ENCODE measurements at places on chromosomes 7 and 10. TPM values are rescaled to one million over a fixed set of nuclear protein-coding genes. Genes with fewer than 3 reads are reported as not detected.
A peak's percentile ranks its signal among the peaks of the same experiment; 100 is the strongest.

Gene AKR1C8
- not detected for total RNA-seq

Gene ASAH2
- 0.60 TPM for total RNA-seq

Gene SORCS1
- total RNA-seq: 1.3 TPM

Gene CTAGE8
- 1.3 TPM for total RNA-seq

Gene DNMBP
- total RNA-seq: 41.3 TPM

DNA sequence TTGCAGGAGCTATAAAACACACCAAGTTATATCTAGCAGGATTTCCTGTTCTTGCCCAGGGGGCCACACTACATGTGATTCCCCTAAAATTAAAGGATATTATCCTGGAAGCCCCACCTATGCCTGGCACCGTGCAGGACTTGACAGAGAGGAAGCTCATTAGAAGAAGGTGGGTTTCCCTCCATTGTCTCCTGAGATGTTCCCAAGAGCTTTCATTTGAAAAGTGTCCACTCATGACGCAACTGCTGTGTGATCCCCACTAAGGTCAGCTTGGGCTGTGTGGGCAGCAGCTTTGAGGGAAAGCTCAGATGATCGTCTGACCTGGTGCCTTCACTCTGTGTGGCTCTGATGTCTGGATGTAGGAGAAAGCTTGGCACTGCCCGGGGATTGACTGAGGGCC lies 53.5 kb downstream of the RAMP3 start:
- no peak for DNase-seq

- DNase-seq: no peak
These were observed 29.3 kb downstream of the INPP5A start for GRCh38 chr10:132566892-132567291.

DNA sequence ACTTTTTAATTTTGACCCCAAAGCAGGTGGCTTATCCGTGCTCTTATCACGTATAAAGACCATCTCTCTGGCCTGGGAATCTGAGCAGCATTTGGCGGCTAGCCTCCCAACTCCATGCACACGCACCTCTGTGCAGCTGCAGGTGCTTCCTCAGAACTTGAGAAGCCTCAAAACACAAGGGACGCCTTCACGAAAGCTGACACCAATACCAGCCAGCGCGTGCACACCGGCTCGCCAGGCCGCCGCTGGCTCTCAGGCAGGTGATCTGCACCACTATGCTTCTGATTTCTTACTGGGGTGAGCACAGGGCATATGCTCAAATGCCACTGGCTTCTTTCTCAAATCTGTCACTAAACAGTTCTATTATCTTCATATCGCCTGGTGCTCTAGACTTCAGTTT lies 145.0 kb downstream of the PARD3 start:
- no peak for DNase-seq

DNA sequence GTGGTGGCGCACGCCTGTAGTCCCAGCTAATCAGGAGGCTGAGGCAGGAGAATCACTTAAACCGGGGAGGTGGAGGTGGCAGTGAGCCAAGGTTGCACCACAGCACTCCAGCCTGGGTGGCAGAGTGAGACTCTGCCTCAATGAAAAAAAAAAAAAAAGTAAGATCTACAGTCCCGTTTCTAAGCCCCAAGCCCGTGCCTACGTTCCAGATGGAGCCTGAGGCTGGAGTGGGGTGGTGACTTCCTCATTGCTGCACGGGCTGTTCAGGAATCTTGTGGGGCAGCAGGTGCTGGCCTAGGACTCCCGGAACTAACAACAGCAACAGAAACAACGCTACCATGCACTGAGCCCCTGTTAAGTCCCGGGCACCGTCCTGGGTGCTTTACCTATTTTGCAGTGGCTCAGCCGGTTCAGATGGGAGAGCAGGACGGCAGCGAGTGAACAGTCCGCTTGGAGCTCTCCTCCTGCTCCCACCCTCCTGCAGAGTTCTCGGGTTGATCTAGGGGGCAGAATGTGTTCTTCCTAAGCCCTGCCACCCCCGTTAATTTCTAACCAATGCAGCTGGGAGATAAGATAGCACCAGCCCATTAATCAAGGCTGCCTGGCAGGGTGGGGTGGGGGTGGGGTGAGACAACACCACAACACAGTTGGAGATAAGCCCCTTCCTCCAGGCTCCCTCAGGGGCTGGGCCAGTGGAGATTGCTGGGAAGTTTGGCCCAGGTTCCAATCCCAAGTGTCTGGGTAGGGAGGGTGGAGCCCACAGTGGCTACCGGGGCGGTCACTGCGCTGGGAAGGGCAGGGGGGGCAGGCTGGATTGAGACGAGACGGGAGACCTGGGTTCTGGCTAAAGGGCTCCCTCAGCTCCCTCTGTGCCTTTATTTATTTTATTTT lies 17.0 kb upstream of the SFRP5 start:
- no peak for DNase-seq

- no peak for DNase-seq
These were observed 128.7 kb downstream of the ITGB8 start for GRCh38 chr7:20459419-20459818.

GRCh38 chr10:31320550-31321211 lies 1.7 kb downstream of the ZEB1 start:
- DNase-seq: peak; percentile 29

DNA sequence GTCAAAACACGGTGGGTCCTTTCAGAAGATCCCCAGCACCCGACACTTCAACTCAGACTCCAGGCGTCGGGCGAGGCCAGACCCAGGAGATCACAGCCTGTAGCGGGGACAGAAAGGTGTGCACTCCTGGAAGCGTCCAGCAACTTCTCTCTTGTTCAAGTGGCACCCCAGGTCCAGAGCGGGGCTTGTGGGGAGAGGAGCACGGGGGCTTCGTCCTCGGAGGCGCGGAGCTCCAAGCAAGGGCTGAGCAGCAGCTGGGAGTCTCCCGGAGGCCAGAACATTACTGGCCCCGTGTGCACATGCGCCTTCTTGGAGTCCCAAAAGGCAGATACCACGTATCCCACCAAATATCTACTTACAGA lies 54.9 kb downstream of the ZRANB1 start:
- DNase-seq: no peak

- no peak for DNase-seq
These were observed 79.0 kb downstream of the COBL start for GRCh38 chr7:51237446-51238133.

DNA sequence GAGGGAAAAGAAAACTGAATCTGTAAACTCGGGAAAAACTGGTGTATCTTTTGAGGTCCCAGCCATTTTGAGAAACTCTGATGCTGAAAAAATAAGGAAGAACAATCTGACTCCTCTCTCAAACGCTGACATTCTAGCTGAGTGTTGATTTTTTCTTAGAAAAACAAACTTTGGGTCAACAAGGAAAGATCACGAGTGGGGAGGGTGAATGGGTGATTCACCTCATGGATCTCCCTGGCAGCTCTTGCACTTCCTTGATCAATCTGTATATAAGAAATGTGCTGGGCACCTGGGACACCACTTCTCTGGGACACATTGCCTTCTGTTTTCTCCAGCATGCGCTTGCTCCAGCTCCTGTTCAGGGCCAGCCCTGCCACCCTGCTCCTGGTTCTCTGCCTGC lies at the start of gene PIP:
Gene PIP (plus strand): TSS at position 297 of the 400 bp plus-strand sequence. CDS start 40 bp downstream, at position 337.
- DNase-seq: no peak

GRCh38 chr10:15703151-15703880 lies 16.4 kb downstream of the ITGA8 start:
- no peak for DNase-seq

DNA sequence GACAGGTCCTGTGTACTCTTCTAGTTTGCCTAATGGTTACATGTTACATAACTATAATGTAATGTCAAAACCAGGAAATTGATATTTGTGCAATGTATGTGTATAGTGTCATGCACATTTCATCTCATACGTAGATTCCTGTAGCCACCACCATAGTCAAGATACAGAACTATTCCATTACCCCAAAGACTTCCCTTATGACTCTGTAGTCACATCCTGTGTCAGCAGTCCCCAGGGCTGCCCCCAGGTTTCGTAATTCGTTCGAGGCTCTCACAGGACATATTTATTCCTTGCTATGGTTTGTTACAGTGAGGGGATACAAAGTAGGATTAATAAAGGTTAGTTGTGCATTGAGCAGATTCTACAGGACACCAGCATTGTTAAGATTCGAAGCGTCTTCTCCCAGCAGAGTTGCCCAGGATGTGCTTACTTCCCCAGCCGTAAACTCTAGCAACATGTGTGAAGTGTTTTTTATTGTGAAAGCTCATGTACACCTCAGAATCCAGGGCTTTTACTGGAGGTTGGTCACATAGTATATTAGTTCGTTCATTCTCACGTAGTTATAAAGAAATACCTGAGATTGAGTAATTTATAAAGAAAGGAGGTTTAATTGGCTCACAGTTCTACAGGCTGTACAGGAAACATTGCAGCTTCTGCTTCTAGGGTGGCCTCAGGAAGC lies 18.6 kb downstream of the RABGEF1 start:
- no peak for DNase-seq

DNA sequence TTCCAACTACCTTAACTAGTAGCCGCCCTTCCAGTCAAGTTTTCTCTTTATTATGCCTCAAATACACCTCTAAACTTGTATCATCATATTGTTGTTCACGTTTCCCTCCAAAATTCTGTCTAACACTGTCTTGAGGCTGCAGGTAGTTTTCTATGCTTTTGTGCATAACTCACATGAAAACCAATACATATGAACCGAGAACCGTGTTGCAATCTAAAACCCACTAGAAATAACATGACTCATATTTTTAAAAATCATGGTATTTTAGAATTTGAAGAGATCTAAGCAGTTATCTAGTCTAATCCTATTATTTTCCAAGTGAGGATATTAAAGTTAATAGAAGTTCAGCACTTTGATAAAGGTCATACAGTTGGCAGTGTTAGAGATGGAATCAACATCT lies 18.2 kb downstream of the LIPF start:
- DNase-seq: no peak

DNA sequence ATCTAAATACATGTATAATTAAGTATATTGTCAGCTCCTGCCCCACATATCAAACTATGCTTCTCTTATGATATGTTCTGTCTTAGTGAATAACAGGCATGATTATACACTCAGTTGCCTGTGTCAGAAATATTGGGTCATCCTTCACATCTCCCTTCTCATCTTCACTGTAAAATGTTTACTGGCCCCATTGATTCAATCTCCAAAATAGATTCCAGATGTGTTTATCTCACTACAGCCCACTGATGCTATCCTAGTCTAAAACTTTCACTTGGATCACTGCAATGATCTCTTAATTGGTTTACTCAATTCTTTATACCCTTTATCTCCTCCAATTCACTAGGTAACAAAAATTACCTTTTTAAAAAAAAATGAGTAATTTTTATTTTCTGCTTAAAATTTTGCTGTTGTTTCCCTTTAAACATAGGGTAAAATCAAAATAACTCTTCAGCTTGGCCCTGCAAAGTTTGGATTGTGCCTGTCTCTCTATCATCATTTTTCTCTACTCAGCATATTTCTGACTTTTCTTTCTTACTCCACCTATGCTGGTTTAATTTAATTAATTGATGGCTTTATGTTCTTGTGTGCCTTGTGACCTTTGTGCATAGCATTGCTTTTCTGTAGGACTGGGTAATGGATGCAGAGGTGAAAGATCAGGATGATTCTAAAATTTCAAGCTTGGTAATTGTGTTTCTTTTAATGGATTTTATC lies 233.9 kb upstream of the FOXP2 start:
- DNase-seq: no peak

DNA sequence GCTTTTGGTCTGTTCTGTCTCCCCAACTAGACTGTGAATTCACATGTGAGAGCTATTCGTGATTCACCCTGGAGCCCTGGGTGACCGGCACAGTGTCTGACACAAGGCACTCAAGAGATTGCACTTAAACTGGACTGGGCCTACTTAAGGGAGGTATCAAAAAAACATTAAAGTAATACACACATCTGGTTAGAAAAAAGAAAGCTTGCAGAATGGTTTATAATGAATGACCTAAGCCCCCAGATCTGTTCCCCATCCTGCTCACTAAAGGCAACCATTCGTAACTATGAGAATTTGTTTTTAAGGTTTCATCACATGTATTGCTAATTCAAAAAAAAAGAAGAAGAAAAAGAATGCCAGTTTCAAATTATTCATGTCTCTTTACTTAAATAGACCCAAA lies 74.5 kb downstream of the DGKI start:
- DNase-seq: no peak

Measured in omental fat pad (tissue), 4 donors.